Activated CD8-positive, alpha-beta memory T cell treated with anti-CD3 and anti-CD28 coated beads, Interleukin-2, amount 10 ng/mL, durations not matched to agents 7 days and 5 days (primary cell): ENCODE measurements at places on chromosomes 7 and 10.

DNA sequence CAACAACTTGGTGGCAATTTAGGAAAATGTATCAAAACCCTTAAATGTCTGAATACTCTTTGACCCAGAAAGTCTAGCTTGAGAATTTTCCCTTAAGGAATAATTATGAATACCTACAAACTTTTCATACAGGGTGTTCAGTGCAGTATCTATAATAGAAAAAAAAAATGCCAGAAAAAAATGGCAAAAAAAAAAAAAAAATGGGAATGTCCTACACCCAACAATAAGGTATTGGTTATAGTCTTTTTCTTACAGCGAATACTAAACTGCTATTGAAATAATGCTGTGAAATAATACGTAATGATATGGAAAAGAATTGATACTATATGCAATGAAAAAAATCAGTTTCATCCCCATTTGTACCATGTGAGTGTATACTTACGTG, 44.3 kb downstream of the ZNF800 start:
- no peak for DNase-seq

GRCh38 chr7:26305090-26305868, 13.6 kb downstream of the SNX10 start:
- DNase-seq, result no peak

GRCh38 chr10:65622608-65623007, 1303.2 kb upstream of the LRRTM3 start:
- DNase-seq, result no peak

DNA sequence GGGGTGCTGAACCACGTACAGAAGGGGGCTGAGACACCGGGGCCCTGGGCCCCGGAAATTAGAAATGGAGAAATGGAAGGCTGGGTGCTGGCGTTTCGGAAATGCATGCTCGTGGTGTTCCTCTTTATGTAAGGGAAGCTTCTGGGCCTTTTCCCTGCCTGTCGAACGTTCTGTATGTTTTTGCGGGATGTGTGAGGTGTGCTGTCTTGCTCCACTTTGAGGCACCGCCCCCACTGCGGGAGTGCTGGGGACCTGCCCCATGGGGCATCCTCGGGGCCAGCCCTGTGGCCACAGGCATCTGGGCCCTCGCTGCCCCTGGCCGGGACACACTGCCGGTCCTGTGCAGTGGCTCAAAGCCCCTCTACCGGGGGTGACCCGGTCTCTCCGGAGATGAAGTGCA, 1.7 kb upstream of the VENTX start:
- no peak for DNase-seq
